ENCODE measurements at places on chromosomes 3 and 15.
A peak's percentile ranks its signal among the peaks of the same experiment; 100 is the strongest.

DNA sequence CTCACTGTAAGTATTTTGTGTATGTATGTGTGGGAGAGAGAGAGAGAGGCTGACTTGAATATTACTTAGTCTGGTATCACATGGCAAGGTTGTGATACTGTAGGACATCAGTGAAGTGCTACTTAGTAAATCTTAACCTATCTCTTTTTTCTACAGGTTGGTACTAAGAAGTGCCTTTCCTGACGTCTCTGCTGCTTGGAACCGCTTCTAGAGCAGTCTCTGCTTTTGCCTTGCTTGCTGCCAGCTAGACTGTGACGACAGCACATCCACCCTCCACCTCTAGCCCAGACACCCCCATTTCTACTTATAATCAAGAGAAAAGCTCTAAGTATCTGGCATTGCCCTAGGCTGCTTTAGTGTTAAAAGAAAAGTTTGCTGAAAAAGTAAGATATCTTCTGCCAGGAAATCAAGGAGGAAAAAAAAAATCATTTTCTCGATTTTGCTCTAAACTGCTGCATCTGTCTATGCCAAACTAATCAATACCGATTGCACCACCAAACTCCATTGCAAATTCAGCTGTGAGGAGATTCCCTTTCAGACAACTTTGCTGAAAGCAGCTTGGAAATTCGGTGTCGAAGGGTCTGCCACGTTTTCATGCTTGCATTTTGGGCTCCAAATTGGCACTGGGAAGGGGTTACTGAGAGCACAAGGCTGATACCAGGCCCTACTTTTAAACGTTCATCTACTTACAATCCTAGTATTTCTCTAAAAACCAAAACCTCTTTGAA lies 30.7 kb downstream of the MBNL1 start:
- DNase-seq = no peak

GRCh38 chr3:31067004-31067403 lies 172.5 kb upstream of the GADL1 start:
- DNase-seq = peak; percentile 87

GRCh38 chr3:20250786-20251185 lies 64.8 kb upstream of the SGO1 start:
- DNase-seq = no peak

DNA sequence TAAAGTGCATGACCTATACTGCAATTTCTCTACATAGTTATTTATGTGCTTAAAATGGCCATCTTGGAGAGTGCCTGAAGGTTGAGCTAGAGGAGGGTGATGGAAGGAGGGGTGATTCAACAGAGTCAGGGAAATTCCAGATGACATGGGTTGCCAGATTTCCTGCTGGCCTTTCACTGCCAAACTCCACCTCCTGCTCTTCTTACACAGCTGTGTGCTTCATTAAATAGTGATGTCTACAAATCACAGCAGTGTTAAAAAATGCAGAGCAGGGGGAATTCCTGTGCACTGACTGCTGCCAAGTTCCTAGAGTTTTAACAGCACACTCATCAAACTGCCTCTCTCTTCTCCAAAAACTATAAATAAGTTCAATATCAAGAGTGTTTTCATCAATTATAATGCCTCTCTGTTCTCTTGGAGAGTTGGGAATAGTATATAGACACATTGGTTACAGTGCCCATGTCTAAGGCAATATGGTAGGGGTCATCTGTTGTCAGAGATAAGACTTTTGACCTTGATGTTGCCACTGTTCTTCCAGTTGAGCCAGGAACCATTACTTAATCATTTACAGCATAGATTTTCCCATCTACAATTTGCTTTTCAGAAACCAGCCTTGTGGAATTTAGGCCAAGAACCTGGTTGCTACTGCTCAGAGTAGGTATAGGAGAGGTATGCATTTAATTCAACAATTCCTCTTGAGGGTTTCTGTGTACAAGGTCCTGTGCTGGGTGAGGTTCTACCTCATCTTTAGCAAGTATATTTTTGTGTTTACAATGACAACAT lies 79.6 kb downstream of the TP63 start:
- DNase-seq = peak; percentile 91

GRCh38 chr3:69649120-69650065 lies 89.9 kb upstream of the MITF start:
- no peak for DNase-seq

- DNase-seq = no peak
Observed at GRCh38 chr3:177471733-177472480, 274.6 kb upstream of the TBL1XR1 start.

DNA sequence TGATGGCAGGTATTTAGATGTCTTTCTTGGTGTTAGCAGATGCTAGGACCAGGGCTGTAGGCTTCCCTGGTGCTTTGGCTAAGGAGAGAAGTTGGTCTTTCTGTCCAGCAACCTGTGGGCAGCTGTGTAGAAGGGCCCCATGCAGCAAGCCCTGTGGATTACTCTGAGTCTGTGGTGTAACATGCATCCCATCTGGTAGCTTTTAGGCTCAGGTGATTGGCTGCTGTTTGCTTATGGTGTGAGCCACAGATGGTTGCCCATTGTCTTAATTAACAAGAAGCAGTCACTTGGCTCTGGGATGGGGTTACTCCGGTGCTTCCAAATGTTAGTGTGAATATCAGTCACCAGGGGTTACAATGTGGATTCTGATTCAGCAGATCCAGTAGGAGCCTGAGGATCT lies 368.6 kb upstream of the C2CD4B start:
- DNase-seq = no peak

- DNase-seq = no peak
Observed at GRCh38 chr15:93515256-93516051, 426.4 kb upstream of the RGMA start.

DNA sequence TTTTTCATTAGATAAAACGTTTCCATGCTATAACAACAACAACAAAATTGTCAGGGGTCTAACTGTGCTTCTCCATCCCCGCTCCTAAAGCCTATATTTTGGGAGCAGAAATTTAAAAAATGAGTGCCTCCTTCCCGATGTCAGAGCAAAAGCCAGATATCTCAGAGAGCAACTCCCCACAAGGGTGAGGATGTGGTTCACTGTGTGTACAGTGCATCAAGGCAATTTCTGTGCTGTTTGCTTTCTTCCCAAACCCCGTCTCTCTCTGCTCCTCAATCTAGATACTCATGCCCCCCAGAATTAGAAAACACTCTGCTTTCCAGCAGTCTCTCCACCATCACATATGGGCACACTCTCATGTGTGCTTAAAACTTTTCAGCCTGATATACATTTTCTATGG lies 76.7 kb upstream of the MBNL1 start:
- no peak for DNase-seq

All from umbilical cord (tissue), 2 donors.